ENCODE measurements at places on chromosomes 6 and 20.

DNA sequence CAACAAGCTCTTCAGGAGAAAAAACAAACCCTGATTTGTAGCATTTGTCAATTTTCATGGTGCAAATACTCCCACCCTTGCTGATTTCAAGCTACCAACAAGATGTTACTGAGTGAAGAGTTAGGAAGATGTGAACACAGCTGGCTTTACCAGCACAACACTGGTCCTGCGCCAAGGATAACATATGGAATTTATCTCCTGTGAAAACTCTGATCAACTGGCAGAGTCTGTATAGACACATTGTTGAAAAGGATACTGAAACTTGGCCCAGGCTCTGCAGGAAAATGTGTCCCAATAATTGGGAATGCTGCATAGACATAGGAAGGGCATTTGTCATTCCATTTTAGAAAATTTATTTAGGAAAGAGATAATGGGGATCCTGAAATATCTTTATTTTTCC is 29.0 kb downstream of the OTOR start:
- no peak for DNase-seq

GRCh38 chr6:148450866-148451265 is 108.2 kb downstream of the SASH1 start:
- DNase-seq, result no peak

GRCh38 chr6:127076466-127076865 is 42.0 kb upstream of the RSPO3 start:
- no peak for DNase-seq

DNA sequence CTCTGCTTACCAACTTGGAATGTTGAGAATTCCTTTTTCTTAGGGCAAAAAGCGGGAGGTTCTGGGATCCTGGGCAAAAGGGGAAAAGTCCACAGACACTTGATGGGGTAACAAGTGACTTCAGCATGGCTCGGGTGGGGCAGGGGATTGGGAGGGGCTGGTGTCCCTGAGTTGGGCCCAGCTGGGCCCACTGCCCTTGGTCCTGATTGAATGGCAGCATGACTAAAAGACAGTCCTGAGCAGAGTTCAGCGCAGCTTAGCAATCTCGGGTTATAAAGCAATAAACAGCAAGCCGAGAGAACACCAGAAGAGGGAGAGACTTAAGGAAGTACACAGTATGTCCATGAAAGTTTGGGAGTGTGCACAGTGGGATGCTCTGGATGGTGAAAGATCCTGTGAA is 5.6 kb downstream of the PPP2R5D start:
- no peak for DNase-seq

- DNase-seq, result peak; percentile 66
Measured at GRCh38 chr6:99119109-99120031, 171.6 kb upstream of the FBXL4 start.

- no peak for DNase-seq
Measured at GRCh38 chr20:36540551-36541211, 638 bp upstream of the MYL9 start.

GRCh38 chr20:56953048-56953586 is 313.3 kb downstream of the BMP7 start:
- no peak for DNase-seq

- DNase-seq, result peak; percentile 97
Measured at GRCh38 chr6:82693094-82693493, 329.5 kb downstream of the TPBG start.

DNA sequence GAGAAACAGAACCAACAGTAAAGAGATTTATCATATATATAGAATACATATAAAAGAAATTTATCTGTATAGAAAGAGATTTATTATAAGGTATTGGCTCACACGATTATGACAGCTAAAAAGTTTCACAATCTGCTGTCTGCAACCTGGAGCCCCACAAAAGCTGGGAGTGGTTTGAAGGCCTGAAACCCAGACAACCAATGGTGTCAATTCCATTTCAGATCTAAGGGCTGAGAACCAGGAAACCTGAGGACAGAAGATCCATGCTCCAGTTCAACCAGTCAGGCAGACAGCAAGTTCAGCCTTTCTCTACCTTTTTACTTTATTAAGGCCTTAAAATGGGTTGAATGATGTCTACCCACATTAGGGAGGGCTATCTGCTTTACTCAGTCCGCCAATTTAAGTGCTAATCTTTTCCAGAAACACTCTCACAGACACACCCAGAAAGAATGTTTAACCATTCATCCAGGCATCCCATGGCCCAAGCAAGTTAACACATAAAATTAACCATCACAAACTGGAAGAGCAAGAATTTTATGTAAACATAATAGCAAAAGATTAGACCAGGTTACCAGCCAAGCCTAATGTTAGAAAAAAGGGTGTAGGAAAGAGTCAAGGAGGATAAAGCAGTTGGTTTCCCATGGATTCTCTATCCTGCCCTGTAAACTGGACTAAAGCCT is 170.9 kb downstream of the FUT9 start:
- no peak for DNase-seq

DNA sequence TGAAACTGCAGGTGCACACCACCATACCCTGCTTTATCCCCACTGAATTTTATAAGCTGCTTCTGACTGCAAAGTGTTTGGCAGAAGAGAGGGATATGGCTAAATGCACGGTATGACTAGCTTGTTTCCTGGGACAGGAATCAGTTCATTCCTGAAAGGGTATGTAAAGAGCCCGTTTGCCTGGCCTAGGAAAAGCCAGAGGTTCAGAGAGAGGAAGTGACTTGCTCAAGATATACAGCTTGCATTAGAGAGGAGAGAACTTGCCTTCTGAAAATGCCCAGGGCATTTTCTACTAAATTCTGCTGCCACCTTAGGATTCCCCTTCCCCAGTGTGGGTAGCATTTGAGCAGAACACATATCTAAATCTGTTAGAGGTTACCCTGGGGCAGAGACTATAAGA is 683 bp upstream of the GCNT2 start:
- DNase-seq, result no peak

DNA sequence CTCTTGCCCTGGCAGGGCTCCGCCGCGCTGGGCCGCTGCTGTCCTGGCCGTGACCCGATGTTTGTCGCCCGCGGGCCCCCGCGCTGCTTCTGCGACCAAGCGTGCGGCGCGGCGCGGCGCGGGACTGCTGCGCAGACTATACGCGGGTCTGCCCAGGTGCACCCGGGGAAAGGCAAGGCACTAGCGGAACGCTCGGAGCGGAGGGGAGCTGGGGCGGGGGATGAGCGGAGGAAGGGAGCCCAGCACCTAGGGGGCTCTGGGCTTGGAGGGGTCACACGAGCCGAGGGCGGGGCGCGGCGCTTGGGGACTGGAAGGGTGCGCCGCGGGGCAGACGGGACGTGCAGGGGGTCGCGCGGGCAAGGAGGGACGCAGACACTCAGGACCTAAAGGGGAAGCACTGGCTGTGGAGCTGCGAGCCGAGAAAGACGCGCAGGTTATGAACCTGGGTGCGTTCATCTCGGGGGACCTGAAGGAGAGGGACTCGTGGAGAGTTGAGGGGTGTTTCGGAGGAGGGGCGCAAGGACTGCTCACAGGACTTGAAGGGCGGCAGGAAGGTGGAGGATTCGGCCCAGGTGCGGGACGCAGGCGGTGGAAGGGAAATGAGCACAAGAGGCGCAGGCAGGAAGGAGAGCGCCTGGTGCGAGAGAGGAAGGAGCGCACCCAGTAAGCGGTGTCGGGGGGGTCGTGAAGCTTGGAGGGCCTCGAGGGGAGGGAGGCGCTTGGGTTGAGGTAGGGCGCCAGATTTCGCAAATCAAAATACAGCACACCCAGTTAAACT is 40.8 kb upstream of the ZNFX1 start:
- peak; percentile 19 for DNase-seq

DNA sequence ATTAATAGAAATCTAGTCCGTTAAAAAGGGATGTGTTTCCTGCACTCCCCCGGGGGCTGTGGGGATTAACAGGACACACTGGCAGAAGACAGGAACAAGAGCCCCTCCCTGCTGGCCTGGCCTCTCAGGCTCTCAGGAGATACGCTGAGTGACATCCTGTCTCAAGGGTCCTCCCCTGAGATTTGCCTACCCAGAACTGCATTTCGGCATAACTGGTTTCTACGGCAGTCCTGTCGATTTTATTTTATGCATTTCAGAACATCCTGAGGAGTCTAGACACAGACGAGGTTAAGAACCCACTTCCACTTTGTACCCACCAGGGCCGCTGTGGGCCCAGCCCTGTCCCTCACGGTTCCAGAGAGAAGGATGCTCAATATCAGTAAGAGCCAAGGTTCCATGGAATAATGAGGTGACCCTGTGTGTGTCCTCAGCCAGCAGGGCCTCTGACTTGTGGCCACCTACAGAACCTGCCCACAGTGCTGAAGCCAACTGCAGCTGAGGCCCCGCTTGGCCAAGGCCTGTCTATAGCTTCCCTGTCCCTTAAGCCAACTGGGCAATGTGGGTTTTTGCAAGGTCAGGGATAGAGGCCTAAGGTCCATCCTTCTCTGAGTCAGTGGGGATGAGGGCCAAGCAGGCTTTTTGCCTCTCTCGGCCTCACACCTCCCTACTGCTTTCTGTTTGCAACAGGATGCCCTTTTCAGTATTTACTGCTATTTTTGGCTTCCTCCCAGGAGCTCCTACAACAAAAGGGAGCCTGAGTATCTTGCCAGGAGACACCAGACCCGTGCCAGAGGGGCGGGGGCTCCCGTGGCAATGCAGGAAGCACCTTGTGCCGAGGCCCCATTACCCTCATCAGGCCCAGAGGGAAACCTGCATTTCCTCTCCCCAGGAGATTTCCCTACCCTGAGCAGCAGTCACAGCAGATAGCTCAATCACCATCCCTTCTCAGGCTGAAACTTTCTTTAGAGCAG is 14.7 kb downstream of the UQCC2 start:
- DNase-seq, result peak; percentile 92

- DNase-seq, result no peak
Measured at GRCh38 chr6:137677709-137678108, 183.5 kb upstream of the OLIG3 start.

DNA sequence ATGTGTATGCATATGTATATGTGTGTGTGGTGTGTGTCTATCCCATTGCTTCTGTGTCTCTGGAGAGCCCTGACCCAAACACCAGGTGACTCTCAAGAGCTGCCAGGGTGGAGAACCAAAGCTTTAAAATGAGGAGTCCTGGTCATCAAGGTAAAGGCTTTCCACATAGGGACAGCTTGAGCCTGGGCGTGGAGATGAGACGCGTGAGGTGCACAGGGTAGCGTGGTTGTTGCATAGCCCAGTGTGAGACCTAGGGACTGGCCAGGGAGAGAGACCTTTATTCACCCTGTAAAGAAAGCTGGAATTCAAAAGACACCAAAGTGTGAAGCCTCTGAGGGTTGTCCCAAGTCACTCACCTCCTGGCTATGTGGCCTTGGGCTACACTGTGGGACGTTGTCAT is 149.1 kb downstream of the SYCP2 start:
- no peak for DNase-seq

DNA sequence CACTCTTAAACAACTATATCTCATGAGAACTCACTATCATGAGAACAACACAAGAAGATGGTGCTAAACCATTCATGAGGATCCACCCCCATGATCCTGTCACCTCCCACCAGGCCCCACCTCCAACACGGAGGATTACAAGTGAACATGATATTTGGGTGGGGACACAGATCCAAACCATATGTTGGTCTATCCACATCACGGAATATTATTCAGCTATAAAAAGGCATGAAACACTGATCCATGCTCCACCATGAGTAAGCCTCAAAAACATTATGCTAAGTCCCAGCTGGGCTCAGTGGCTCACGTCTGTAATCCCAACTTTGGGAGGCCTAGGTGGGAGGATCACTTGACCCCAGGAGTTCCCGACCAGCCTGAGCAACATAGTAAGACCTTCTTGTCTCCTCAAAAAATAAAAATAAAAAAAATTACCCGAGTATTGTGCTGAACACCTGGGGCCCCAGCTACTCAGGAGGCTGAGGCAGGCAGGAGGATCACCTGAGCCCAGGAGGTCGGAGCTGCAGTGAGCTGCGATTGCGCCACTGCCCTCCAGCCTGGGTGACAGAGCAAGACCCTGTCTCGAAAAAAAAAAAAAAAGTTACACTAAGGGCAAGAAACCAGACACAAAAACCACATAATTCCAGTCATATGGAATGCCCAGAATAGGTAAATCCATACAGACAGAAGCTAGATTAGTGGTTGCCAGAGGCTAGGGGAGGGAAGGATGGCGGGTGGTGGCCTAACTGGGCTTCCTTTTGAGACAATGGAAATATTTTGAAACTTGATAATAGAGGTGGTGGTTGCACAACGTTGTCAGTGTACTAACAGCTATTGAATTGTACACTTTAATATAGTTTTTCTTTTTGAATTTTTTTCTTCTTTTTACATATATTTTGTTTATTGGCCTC is 43.1 kb downstream of the ZNF217 start:
- DNase-seq, result no peak

- DNase-seq, result no peak
Measured at GRCh38 chr6:18359237-18359885, 27.8 kb upstream of the RNF144B start.

DNA sequence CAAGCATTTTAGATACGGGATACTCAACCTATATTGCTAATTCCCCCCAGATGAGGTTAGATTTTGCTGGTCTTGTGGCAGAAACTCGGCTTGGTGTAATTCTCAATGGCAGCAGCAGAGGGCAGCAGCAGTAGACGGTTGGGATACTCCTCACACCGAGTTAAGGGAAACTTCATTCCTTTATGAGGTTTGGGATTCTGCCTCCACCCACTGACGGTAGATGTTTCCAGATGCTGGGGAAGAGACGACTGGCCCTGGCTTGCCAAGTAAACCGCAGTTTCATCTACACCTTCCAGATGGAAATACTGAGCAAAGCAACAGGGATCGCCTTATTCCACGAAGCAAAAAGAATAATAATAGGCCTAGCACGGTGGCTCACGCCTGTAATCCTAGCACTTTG is 8.2 kb upstream of the TBC1D7 start:
- DNase-seq, result peak; percentile 18

DNA sequence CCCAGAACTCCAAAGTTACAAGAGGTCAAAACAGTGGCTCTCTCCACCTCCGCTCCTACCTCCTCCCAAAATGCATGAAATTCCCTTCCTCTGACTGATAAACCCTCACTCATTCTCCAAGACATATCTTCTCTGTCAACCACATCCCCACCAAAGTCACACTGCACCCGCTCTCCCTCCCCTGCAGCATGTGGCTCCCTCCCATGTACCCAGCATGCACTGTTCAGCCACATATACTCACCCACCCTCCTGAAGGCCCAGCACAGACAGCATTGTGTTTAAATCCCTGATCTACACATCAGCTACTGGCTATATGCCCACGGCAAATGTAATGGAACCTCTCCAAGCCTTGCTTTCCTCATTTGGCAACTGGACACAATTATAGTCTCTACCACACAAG is 5.5 kb upstream of the POU5F1 start:
- DNase-seq, result no peak

- no peak for DNase-seq
Measured at GRCh38 chr6:64335195-64335594, 699.6 kb downstream of the PHF3 start.
